HCEC 1CT (cell line): ENCODE measurements at places on chromosomes 6 and 20.
A peak's percentile ranks its signal among the peaks of the same experiment; 100 is the strongest.

- DNase-seq: peak; percentile 64
Observed at GRCh38 chr6:21748343-21749056, 154.9 kb downstream of the SOX4 start.

- DNase-seq: no peak
Observed at GRCh38 chr6:43924222-43924702, 154.3 kb downstream of the VEGFA start.

GRCh38 chr6:132199343-132199742 is 201.9 kb downstream of the MOXD1 start:
- peak; percentile 73 for DNase-seq

DNA sequence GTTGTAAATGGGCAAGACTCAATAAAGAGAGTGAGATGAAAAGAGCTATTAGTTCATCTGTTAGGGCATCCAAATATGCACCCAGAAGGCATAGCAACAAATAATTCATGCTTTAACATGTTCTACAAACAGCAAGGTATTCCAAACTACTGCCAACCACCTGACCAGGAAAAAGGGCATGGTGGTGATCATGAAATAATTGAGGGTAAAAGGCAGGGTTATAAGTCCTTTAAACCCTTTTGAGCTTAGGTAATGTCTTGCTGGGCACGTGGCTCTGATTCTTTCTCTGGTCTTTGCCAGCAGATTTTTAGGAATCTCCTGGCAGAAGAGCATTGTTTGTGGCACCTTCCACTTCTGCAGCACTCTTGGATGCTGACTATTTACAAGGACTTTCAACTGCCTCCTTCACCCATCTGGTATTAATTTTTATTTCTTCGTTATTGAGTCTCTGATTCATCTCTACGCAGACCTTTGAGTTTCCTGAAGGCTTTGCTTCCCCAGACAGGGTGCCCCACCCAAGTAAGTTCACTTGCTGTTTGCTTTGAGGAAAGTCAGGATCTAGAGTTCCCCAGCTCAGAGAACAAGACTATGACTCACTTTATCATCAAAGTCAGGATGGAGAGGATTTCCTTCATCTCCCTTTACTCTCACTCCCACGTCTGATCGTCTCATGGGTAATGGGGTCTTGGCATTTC is 83.4 kb upstream of the NEDD9 start:
- DNase-seq: peak; percentile 98

- DNase-seq: no peak
Observed at GRCh38 chr6:139019722-139020121, 8.8 kb upstream of the ABRACL start.

- peak; percentile 77 for DNase-seq
Observed at GRCh38 chr6:111759836-111760785, 113.1 kb downstream of the FYN start.

GRCh38 chr6:33853026-33853425 is 49.2 kb upstream of the MLN start:
- no peak for DNase-seq

DNA sequence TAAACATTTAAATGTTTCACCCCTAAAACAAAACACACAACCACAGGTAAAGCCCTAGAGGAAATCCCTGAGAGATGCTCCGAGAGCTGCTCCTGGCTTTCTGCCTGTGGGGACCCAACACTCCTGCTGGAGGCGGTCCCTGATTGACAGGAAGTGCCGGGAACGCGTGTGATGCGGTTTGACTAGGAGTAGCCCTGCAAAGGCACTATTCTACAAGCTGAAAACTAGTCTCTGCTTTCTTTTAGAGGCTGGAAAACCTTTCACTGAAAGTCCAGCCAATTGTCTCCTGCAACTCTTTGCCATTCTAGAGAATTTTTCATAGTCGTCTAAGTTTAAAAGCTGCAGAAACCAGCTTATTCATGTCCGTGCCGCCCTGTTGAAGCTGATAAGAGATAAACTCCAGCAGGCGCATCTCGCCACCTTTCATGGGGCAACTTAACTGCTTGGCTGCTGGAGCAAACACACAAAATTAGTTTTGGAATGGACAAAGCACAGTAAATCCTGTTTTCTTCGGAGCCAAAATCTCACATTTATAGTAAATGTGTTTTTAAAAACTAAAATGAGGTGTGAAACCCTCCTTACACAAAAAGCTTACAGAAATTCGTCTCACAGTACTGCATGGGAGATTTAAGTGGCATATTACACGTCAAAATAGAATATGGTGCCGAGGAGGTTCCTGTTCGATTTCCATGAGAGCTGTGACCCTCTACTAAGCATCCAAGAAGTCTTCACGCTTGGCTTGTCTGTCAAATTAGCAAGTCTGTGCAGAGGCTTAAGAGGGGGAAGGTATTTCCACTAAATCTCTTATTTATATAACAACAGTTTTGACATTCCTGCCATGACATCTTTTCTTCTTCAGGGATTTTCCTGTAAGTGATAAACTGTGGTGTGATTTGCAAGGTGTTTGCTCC is 46.9 kb downstream of the DACT2 start:
- DNase-seq: no peak

- no peak for DNase-seq
Observed at GRCh38 chr6:22582417-22583205, 13.2 kb downstream of the HDGFL1 start.
